NCI-H1092 (cell line): ENCODE measurements at places on chromosomes 4 and X.

GRCh38 chr4:95714571-95714970 lies 125.3 kb upstream of the PDHA2 start:
- DNase-seq = no peak

DNA sequence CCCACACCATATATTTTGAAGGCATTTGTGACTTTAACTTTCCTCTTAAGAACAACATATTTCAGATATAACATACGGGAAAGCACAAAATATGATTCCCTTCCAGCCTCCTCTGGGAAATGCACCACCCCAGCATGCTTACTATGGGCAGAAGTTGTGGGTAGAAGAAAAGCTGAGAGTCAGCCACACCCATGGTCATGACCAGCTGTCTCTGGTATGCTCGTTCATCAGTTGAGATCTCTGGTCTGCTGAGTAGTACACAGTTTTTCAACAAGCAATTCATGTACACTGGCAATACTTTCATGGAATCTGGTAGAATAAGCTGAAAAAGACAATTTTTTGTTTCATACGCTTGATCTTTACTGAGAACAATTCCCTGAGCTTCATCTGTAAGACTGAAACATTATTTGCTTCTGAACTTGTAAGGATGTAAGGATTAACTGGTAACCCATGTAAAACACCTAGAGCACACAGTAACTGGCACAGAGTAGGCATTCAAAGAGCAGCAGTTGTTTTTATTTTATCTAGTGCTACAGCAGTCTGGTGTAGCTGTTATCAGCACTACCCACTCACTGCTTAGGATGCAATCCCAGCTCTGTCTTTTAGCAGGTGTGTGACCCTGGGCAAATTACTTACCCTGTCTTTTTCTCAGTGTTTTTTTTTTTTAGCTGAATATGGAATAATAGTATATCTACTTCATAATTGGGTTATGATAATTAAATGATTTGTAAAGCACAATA lies 47.6 kb downstream of the METTL14 start:
- no peak for DNase-seq

- no peak for DNase-seq
Observed at GRCh38 chr4:146273204-146273901, 59.0 kb downstream of the REELD1 start.

DNA sequence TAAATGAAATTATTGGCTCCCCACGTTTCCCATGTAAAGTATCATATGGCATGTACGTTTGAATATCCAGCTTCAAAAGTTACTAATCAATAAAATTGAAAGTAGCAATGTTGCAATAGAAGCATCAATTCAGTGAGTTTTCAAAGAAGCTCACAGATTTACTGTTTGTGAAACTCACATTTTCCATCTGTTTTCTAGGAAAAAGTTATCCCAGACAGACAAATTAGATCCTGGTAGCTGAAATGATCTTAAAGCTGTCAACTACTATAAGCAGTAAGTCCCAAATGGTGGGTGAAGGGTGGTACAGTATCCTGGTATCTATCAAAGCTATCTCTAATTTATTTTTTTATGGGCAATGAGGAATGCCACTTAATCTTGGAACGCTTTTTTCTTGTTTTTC lies 60.7 kb upstream of the MXRA5 start:
- DNase-seq = no peak

DNA sequence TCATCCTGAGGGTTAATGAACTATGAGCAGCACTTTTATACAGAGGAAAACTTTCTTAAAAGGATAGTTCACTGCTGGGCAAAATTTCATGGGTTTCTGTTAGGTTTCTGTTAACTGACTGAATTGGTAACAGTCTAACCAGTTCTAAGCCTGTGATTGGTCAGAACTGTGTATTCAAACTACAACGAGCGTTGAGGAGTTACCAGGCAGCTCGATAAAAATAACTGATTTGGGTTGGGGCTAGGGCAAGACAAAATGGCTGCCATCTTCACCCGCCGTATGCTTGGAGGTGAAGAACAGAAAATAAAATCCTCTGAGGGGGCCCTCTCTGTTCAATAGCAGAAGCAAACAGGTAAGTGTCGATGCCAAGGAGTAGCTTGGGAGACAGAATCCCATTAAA lies 22.0 kb downstream of the FAM133A start:
- no peak for DNase-seq

DNA sequence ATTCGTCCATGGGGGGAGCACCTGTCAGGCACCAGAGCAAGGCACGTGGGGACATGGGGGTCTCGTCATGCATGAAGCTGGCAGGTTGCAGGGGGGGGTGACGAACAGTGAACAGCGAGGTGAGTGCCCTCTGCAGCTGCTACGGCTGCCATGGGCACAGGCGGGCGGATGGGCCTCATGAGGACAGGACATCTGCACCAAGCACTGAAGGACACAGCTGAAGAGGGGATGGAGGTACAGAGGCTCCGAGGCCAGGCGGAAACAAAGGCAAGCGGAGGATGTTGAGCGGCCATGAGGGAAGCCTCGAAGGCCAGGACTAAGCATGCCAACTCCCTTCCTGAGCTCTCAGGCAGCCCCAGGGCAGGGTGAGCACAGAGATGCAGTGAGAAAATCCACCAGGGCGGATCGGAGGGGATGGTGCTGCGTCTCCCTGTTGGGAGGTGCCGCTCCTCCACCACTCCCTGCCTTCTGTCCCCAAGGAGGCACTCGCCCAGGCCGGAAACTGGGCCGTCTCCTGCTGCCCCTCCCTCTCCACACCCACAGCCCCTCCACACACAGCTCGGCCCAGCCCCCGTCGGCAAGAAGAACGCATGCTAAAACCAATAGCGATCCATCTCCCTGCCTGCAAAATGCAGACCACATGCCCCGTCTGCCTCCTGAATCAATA lies 24.6 kb downstream of the ABLIM2 start:
- DNase-seq = no peak

GRCh38 chr4:154573190-154573870 lies 10.5 kb downstream of the FGB start:
- DNase-seq = no peak

DNA sequence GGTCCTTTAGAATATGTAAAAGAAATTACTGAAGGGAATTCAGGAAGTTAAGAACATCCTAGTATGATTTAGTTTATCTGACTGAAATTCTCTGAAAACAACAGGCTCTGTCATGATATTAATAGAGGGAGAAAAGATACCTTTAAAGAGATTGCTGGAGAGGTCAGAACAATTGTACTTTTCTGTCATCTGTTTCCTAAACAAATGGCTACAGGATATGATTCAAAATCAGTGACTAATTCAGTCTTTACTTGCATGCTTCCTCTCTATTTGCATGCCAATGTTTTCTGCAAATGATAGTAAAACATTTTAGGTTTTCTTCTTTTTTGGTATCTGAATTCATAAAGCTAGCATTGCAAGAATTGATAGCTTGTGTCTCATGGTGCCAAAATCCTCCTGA lies 616.7 kb upstream of the PCDH7 start:
- DNase-seq = no peak
